LHCN-M2 (cell line): ENCODE measurements at places on chromosomes 3 and 15.

- no peak for DNase-seq
These were observed 115.2 kb downstream of the DCLK3 start for GRCh38 chr3:36649125-36649524.

GRCh38 chr3:171758109-171758508, 52.2 kb downstream of the PLD1 start:
- DNase-seq: no peak

- no peak for DNase-seq
These were observed 165.2 kb upstream of the LMCD1 start for GRCh38 chr3:8336456-8336855.

DNA sequence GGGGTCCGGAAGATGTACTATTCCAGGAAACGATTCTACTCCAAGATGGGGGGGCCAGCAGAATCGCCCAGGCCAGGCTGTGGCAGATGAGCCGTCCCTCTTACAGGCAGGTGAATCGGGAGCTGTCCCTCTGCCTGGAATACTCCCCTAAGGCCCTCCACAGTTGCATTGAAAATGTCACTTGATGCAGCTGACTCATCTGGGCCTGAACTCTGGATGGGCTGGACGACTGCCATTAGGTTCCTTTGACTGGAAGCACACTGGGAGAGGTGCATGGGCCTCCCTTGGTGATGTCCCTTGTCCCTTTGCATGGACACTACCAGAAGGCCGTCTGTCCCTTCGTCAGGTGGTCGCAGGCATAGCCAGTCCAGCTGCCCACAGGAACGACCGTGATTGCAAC, 69.6 kb upstream of the HRH1 start:
- DNase-seq: no peak
